ENCODE measurements at places on chromosomes 4 and X.

GRCh38 chr4:135267148-135267865 lies 1065.7 kb upstream of the PABPC4L start:
- no peak for DNase-seq

DNA sequence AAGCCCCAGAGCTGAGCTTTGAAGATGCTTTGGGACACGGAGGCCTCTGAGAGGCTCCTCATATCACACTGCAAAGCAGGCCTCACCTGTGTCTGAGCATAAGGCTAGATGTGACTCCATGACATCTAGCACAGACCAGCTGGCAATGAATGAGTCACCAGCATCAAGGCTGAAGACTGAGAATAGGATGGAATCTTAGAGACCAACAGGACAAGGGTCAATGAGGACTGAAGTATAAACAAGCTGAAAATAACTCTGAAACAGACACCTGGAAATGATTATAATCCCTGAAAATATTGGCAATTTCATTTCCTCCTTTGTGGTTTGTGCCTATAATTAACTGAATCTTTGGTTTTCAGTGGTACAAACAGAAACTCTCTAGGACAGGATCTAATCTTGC lies 87.1 kb upstream of the PRPS1 start:
- DNase-seq = no peak

GRCh38 chr4:7864685-7865084 lies 75.0 kb downstream of the AFAP1 start:
- DNase-seq = no peak

DNA sequence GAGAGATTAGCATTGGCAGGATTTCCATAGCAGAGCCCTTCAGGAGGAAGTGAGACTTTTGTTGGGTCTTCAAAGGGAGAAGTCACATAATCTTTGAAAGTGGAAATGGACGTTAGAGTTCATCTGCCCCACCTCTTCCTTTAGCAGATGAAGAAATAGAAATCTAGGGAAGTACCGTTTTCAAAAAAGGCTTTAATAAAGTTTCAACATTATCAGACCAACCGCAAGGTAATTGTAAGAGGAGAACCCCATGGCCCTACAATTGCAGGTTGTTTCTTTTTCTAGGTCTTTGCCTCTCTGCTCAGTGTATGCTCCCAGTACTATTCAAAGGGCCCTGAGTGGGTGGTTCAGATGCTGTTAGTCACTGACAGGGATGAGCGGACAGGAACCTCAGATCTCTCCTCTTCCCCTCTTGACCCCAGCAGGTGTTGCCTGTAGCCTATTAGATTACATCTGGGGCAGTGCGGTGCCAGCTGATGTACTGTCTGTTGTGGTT lies 48.6 kb upstream of the AP1S2 start:
- DNase-seq = no peak

GRCh38 chrX:112761242-112762207 lies 79.1 kb downstream of the AMOT start:
- no peak for DNase-seq
